ENCODE measurements at places on chromosomes 2 and 18.

DNA sequence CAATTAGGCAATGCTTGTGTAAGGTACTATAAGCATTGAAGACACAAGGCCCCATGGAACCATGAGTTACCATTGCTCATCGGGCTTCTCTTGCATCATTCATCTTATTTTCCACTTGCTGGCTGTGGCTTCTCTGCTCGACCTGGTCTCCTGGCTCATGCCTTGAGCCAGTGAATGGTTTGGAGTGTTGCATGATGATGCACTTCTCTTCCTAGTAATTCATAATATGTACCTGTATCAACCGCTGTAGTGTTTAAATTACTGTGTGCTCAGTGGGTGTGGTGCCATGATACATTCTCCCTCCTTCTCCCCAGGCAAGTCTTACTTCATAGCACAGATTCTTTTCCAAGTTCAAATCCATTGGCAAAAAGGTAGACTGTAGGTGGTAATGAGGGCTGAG lies 66.8 kb downstream of the ABCA12 start:
- peak; percentile 3 for DNase-seq

DNA sequence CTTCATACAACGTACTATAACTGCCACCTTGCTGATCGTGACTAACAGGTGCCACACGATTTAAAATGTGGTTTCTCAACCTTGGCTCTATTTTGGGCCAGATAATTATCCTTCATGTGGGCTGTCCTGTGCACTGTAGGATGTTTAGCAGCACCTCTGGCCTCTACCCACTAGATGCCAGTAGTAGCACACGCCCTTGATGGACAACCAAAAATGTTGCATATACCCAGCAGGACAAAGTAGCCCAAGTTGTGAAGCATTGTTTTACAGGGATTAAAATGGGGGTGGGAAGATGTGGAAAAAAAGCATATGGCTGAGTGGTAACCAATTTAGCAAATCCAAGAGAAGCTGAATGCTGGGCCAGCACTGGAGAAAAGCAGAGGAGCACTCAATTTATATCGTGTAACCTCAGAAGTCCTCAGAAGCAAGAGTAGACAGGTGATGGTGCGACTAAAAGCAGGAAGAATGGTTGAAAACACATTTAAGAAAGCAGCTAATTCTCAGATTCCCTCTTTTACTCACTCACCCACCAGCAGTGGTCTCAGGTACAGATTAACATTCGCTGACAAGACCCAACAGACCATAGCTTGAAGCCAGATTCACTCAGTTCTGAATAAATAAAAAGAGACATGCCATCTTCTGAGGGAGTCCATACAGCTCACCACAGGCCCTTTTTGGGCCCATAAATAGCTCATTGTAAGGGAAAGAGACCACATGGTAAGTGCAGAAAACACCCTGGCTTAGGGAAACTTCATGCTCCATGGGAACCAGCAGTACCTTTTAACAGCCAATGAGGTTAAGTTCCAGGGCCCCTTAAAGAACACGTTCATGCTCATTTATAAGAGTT lies 50.6 kb downstream of the RAPH1 start:
- DNase-seq: peak; percentile 49

DNA sequence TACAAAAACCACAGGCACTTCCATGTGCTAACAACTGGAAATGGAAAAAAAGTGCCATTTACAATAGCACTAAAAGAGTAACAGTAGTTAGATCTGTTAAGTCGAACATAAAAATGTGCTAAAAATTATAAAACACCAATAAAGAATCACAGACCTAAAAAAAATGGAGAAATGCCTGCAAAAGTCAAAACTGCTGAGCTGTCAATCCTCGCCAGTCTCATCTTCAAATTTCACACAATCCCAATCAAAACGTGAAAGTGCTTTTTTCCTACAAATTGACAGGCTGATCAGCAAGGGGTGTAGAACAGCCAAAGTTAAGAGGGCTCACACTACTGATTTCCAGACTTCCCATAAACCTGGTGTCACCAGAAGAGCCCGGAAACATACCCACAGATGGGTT lies 53.2 kb downstream of the ANO7 start:
- DNase-seq: no peak

DNA sequence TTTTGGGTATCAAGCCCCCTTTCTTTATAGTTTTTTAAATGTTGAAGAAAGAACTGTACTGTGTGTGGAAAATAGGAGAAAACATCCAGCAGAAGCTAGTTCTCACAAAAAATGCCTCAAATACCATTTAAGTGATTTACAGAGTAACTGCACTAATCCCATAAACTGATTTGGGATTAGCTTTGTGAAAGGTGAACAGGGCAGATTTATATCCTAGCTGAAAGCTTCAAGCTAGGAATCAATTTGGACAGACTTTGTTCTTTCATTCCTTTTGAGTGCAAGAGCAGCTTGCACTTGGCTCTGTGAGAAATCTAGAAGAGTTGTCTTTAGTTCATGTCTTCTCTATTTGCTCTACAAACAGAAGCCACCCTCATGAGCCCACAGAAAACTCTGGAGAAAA lies 183.9 kb upstream of the VRK2 start:
- no peak for DNase-seq

DNA sequence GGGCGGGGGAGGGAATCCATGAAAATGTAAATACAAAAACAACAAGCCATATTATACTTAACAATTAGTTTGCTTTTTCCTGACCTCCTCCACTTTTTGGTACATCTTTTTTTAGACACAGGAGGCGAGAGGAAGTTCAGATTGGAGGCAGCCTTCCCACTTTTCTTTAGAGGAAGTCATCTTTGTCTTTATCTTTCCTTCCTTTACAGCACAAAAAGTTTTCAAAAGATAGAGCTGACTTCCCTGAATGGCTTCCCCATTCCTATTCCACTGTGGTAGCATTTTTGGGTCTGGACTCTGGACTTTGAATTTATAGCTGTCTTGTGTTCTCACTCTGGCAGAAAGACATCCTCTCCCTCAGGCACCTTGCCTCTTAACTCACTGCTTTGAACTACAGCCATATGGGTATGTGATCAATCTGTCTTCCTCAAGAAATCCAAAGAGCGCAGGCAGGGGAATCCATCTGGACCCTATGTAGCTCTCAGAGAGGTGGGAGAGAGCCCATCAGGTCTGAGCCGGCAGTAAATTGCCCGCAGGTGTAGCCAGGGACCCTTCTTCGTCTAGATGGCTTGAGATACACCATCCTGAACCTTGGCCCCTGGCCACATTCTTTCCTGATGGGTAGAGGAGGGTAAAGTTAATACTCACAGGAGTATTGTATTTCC lies 101.9 kb downstream of the AQP4 start:
- DNase-seq: no peak

GRCh38 chr2:99827296-99827999 lies 314.9 kb downstream of the AFF3 start:
- no peak for DNase-seq

- peak; percentile 52 for DNase-seq
Measured at GRCh38 chr18:23812546-23813440, 123.5 kb downstream of the LAMA3 start.

DNA sequence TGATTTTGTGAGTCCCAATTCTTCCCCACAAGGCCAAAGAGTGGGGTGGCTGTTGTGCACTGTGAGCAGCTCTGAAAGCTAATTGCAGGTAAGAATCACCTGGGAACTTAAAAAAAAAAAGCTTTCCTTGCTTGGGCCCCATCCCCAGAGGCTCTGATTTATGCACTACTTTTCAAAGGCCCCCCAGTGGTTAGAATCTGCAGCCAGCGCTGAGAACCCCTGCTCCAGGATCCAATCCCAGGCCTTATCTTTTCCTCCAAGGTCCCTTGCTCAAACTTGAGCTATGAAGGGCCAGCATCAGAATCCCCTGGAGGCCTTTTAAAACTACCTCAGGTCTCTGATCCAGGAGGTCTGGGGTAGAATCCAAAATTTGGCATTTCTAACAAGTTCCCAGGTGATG lies 156.8 kb downstream of the UXS1 start:
- DNase-seq: no peak

DNA sequence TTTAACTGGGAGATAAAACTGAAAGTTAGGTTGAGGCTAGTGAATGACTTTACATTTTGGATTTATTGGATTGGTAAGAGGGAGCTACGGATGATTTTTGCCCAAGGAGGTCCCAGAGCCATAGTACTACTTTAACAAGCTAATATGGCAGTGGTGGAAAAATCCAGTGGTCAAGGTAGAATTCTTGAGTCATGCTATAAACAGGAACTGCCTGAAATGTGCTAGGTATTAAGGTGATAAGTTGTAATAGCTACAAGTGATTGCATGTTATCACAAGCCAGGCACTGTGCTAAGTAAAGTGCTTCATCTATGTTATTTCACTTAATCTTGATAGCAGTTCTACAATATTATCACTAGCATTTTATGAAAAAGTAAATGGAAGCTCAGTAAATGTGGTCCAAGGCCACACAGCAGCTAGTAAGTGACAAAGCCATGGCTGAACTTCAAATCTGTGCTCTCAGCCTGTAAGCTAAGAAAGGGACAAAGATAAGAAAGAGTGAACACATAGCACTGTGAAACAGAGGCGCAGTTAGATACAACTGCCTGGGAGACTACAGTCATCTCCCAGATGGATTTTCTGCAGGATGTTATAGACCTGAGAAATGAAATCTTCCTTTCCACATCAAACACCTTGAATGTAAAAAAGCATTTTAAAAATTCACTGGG lies 469.6 kb downstream of the TGIF1 start:
- no peak for DNase-seq

GRCh38 chr2:30628341-30628740 lies 178.9 kb downstream of the CAPN13 start:
- no peak for DNase-seq

DNA sequence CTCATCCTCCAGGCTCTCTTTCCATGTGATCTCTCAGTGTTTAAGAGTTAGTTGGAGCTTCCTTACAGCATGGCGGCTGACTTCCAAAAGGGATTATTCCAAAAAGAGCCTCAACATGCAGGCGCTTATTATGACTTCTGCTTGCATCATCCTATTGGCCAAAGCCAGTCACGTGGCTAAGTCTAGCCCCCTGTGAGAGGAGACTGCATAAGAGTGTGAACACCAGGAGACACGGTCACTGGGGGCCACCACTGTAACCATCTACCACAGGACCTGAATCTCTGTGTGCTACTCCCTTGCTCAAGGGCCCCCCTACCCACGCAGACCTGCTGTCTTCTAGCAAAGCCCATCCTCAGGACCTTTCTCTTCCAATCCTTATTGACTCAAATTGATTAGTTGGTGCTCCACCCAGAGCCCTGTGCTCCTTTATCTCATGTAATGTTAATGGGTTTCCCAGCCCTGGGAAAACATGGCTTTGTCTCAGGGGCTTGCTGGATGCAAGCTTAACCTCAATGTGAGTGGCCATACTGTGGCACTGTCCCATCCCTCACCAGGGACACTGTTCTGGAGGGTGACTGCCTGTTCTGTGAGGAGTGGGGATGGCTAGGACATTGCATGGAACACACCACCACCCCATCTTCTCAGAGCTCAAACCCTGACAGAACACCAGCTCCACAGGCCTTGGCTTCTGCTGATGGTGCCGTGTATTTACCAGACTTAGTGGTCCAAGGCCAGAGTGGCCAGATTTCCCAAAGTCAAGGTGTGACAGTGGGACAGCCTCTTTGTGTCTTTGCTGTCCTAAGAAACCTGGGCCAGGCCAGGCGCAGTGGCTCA lies 4.2 kb downstream of the IL1RN start:
- no peak for DNase-seq

DNA sequence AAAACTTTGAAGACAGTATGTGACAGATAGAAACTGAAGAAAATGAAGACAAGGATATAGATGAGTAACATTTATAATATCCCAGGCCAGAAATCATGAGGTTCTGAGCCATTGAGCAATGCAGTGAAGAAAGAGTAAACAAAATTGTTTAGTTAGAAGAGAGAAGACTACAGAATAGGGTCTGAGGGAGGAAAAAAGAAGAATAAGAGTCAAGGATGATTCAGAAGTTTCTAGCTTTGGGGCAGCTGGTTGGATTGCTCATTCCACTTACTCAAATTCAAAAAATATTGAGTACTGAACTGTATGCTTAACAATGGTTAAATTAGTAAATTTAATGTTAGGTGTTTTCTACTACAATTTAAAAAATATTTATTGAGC lies 155.0 kb upstream of the OTX1 start:
- DNase-seq: peak; percentile 48

DNA sequence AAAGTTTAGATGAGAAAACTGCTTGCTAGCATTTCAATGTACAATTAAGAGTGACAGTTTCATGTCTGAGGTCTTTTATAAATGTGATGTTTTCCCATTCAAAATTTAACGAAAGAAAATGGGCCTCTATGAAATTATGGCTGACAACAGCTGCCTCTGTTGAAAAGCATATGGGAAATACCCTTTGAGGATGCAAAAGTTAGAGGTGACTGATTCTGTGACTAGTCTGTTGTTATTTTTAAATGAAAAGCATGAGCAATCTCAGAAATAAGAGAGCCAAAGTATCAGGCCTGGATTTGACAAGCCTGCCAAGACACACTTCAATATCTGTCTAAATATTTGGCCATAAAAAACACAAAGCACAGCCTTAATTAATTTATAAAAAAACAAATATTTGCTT lies 580.8 kb downstream of the ERBB4 start:
- no peak for DNase-seq

DNA sequence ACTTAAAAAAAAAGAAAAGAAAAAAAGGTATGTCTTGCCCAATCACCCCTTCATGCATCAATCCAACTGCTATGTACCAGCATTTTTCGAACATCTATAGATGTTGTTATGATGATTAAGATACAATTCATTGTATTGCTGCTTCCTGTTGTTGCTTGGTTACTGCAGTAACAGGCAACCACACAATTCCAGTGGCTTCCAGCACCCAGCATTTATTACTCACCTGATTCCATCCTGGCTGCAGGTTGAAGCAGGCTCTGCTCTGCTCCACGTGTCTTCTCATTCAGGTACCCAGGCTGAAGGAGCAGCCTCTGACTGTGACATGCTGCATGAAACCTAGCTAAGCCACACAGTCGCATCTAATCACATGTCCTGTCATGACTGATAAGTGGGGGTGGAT lies 196.9 kb downstream of the INO80D start:
- DNase-seq: peak; percentile 73

DNA sequence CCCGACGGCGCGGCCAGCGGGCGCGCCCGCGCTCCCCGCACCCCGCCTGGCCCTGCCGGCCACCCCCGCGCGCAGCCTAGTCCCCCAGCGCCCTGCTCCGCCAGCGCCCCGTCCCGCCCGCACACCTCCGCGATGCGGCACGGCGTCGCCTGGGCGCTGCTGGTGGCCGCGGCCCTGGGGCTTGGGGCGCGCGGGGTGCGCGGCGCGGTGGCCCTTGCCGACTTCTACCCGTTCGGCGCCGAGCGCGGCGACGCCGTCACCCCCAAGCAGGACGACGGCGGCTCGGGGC lies 232 bp downstream of the SNED1 start:
- no peak for DNase-seq

DNA sequence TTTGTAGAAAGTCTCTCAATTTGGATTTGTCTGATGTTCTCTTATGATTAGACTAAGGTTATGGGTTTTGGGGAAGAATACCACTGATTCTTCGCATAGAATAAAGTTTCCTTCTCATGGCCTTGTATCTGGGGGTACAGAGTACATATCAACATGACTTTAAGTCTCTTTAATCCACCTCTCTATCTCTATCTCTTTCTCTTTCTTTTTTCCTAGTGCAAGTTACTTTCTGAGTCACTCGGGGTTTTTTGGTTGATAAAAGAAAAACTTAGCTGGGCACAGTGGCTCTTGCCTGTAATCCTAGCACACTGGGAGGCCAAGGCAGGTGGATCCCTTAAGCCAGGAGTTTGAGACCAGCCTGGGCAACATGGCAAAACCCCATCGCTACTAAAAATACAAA lies 100.1 kb upstream of the MAP4K3 start:
- DNase-seq: no peak
